ENCODE measurements at places on chromosomes 7 and 10. TPM values are rescaled to one million over a fixed set of nuclear protein-coding genes. Genes with fewer than 3 reads are reported as not detected.

- H3K4me1 ChIP-seq = no peaks in the 10 kb centered on the region
- H3K4me3 ChIP-seq = no peak overlapping the region
- no peak overlapping the region for H3K27ac ChIP-seq
- H3K27me3 ChIP-seq = peaks cover 7% of the 10 kb centered on the region
- DNase-seq = no peak
Observed at GRCh38 chr7:129774359-129774758, 162.8 kb downstream of the NRF1 start.

DNA sequence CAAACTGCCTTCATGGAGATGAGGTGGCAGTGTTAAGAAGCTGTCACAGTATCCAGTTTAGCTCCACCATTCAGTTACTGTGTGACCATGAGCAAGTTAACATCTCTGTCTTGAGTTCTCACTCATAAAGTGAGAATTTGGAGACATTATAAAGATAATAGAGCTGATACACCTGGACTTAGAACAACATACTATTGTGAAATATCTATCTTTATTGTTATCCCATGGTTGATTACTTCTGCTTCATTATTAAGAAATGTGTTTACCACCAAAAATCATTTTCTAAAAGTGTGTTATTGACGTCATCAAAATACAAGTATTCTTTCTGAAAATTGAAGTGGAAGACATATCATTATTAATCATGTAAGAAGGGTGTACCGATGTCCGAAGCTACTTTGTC, 166.9 kb downstream of the SEMA3A start:
- H3K36me3 ChIP-seq = no peaks in the 10 kb centered on the region
- no peaks in the 10 kb centered on the region for H3K27me3 ChIP-seq
- no peak overlapping the region for H3K4me3 ChIP-seq
- no peak overlapping the region for H3K27ac ChIP-seq
- no peaks in the 10 kb centered on the region for H3K4me1 ChIP-seq

RFC2 gene
- 73.3 TPM for total RNA-seq

CNNM1 gene
- not detected for total RNA-seq

GRCh38 chr7:47937711-47938573, 10.3 kb downstream of the PKD1L1 start:
- no peaks in the 10 kb centered on the region for H3K36me3 ChIP-seq
- H3K4me1 ChIP-seq = peaks cover 28% of the 10 kb centered on the region
- H3K4me3 ChIP-seq = peak overlapping the region; percentile 9

- DNase-seq = no peak
- no peak overlapping the region for H3K4me3 ChIP-seq
- H3K27ac ChIP-seq = no peak overlapping the region
Observed at GRCh38 chr10:16611037-16611436, 89.4 kb upstream of the C1QL3 start.

ADRA2A gene
- not detected for total RNA-seq

GRCh38 chr7:883055-884021, 7.0 kb downstream of the GET4 start:
- H3K36me3 ChIP-seq = no peaks in the 10 kb centered on the region
- H3K4me3 ChIP-seq = no peak overlapping the region
- no peaks in the 10 kb centered on the region for H3K4me1 ChIP-seq
- no peak for DNase-seq

MYH16 gene
- 0.13 TPM for total RNA-seq

All from GM12878 (cell line).